ENCODE measurements at places on chromosomes 7 and 10.

- DNase-seq = no peak
These were observed 35.5 kb downstream of the GPR22 start for GRCh38 chr7:107505362-107505761.

DNA sequence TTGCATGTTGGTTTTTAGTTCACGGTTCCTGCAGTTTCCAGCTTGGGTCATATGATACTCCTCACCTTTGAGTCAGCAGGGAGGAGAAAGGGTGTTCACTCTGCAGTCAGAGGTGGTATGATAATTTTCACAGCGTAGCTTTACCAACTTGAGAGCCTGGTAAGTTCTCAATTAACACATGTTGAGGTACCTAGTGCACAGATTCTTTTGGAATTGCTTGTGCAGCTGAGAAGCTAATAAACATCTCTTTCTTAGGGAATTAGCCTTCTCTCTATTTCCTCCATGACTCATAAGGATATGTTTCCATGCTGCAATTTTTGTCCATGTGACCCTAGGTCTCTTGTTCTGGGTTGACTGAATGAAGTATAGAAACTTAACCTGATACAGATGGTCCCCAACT, 166.6 kb downstream of the KIF20B start:
- DNase-seq = no peak

GRCh38 chr10:119210633-119211032, 3.3 kb downstream of the GRK5 start:
- no peak for DNase-seq

- no peak for DNase-seq
These were observed 53.3 kb upstream of the SP8 start for GRCh38 chr7:20839987-20840386.

DNA sequence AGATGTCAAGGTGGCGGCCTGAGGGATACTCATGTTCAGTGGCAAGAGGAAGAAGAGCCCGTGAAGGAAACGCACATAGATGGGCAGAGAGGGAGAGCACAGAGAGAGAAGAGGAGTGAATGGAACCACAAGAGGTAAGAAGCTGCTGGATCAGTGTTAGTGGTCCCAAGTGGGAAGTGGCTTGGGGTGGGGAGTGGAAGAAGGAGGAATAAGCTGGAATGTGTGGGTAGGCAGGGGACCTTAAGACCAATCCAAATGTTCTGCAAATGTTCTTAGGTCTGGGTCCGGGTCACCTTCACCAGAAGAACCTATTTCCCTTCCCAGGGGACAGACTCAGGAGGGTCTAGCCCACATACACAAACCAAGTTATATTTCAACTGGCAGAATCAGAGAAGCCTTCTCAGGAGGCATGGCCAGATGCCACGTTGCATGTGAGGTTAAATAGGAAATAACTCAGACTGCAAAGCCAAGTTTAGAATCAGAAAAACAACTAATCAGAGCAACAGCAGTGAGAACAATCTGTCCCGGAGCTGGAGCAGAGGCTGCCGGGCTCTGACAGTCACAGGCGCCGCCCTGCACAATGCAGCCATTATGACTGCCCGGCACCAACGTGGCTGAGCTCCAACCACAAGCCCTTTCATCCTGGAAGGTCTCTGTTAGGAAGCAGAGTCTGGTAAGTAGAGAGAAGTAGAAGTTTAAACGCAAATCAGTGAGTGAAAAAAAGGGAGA, 78.6 kb upstream of the ARMC3 start:
- no peak for DNase-seq

Data from stimulated activated CD4-positive, alpha-beta T cell treated with anti-CD3 and anti-CD28 coated beads, Interleukin-12 subunit alpha, Interleukin-12 subunit beta, amount 100 ng/mL, for 48 hours (primary cell).